AG10803 (cell line): ENCODE measurements at places on chromosomes 12 and 14.

GRCh38 chr12:31558521-31558920 lies 32.4 kb downstream of the DENND5B start:
- DNase-seq, result peak; percentile 60

- no peak for DNase-seq
Observed at GRCh38 chr14:58724206-58724605, 86.4 kb downstream of the DACT1 start.

GRCh38 chr14:69615496-69616407 lies 4.4 kb downstream of the SUSD6 start:
- peak; percentile 84 for DNase-seq

DNA sequence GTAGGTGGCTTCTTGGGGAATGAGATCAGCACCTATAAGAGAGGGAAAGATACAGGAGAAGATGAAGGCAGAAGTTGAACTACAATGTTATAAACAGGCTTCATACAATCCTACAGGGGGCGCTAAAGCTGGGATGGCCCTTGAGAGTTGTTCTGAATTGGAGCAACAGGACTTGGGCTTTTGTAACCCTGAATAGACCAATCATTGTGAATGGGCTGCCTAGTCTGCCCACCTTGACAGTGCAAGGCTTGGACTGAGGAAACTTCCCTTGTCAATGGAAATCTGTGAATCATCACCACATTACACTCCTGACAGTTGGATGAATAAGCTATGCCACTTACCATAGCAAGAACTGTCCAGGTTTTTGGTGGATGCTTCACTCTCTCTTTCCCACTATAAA lies 306.1 kb downstream of the KCNC2 start:
- no peak for DNase-seq

DNA sequence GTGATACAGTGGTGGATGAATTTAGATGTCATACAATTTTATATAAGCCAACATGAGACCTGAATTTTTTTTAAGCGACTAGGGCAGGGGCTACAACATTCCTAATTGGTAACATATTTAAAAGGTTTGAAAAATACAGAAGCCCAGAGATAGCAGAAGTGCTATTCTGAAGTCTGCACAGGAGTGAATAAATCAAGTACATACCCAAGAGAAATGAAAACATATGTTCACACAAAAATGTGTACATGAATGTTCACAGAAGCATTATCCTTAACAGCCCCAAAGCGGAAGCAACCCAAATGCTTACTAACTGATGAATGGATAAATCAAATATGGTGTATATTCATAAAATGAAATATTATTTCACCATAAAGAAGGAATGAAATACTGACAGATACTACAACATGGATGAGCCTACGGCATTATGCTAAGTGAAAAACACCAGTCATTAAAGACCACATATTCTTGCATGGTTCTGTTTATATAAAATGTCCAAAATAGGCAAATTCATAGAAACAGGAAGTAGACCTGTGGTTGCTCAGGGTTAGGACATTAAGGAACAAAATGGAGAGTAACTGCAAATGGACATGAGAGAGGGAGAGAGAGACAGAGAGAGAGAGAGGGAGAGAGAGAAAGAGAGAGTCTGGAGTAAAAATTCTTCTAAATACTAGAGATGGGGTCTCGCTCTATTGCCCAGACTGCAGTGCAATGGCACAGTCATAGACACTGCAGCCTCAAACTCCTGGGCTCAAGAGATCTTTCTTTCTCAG lies 28.0 kb upstream of the GXYLT1 start:
- DNase-seq, result peak; percentile 2

DNA sequence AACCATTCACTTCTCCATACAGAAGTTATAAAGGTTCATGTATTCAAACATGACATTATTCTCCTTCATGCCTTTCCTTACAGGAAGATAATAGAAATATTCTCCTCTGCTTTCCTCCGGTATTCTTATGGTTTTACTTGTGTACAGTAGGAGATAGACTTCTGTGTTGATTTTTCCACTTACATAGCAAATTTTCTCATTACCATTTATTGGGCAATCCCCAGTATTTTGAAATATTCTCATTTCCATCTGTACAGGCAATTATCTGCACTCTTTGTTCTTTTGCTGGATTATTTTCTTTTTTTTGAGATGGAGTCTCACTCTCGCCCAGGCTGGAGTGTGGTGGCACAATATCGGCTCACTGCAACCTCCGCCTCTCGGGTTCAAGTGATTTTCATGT lies 11.0 kb downstream of the PXMP2 start:
- no peak for DNase-seq

- DNase-seq, result peak; percentile 93
Observed at GRCh38 chr12:64252681-64253080, 30.6 kb upstream of the KICS2 start.

GRCh38 chr14:39381366-39381765 lies 50.9 kb downstream of the FBXO33 start:
- DNase-seq, result no peak

DNA sequence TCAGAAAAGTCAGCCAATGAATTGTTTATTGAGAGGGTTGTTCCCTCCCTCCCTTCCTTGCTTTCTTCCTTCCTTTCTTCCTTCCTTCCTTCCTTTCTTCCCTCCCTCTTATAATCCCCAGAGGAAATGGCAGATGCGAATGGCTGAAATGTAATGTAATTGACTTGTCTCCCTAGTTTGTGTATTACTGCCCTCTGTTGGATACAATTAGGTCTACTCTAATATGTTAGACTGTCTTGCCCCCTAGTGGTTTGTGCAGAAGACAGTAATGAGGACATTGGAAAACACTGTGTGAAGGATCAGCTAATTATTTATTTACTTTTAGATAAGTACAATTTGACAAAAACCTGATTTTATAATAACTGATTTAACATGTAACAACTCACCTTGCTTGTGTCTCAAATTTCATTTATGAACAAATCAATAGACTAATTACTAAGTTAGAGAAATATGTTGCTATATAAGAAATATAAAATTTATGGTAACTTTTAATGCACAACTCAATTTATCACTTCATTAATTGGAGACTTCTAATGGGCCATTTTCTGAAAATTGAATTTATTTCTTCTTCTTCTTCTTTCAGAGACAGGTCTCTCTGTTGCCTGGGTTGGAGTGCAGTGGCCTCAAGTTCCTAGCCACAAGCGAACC lies 229.8 kb upstream of the LRIG3 start:
- peak; percentile 86 for DNase-seq
